AG04449 (cell line): ENCODE measurements at places on chromosomes 7 and 10.

- no peak for DNase-seq
Observed at GRCh38 chr10:132518572-132519381, 18.8 kb upstream of the INPP5A start.

DNA sequence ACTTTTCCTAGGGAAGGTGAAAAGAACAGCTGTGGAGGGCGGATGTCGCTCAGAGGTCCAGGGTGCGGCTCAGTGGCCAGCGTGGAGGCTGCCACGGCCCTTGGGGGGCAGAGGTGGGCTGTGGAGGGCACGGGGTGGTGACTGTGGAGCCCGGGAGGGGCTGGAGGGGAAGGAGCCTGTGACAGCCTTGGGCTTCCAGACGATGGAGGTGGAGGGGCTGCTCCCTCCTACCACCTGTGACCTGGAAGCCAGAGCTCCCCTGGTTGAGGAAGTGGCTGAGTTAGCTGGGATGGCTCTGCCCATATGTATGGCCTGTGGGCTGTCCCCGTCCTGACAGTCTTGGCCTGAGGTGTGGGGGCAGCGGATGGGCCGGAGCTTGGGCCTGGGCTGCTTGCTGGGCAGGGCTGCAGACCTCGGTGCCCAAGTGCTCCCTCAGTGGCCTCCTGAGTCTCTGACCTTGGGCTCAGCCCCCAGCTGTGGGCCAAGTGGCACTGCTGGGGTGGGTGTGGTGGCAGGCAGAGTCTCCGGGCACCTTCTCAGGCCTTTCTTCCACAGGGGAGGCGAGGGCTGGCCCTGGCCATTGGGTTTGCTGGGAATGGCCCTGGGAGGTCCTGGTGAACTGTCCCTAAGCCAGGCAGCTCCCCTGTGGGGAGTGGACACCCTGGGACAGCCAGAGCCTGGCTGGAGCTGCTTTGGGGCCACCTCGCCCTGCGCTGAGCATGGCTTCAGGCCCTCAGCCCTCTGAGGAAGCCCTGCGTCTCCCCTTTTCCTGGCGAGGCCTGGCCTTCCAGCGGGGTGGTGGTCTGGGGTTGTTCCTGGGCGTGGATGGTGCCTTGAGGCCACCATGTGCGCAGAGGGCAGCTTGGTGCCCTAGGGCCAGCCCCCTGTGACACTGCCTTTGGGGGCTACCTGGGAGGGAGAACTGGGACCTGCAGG is 3.9 kb downstream of the BRI3 start:
- no peak for DNase-seq

GRCh38 chr10:80460399-80461207 is 6.5 kb downstream of the TSPAN14 start:
- DNase-seq, result no peak

DNA sequence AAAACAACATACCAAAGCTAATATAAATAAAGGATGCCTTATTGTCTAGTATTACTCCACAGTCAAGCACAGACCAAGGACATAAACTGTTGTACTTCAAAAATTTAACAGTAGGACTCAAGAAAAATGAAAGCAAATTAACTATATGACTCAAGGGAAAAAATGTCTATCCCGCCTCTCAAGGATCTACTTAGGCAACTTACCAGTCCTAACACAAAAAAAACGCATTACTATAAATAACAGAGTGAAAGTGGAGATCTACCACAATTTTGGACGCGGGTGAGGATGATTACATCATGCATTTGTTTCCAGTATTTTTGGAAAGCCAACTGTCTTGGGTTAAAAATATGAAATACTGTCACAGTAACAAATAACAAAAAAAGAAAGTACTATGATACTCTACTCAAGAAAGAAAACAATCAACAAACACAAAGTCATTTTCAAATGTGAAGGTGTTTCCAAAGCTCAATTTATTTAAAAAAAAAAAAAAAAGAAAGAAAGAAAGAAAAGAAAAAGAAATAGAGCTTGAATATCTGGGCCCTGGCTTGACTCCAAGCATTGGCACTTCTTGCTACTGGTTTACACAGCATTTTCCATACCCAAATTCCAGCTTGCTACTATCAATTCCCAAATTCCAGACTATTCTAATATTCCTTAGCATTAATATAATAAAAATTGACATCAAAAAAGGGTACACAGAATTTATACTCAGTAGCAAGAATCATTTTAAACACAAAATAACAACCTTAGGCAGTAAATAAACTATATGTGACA is 99.4 kb downstream of the RSU1 start:
- peak; percentile 21 for DNase-seq

- DNase-seq, result no peak
Observed at GRCh38 chr7:85954961-85955360, 688.7 kb upstream of the GRM3 start.

DNA sequence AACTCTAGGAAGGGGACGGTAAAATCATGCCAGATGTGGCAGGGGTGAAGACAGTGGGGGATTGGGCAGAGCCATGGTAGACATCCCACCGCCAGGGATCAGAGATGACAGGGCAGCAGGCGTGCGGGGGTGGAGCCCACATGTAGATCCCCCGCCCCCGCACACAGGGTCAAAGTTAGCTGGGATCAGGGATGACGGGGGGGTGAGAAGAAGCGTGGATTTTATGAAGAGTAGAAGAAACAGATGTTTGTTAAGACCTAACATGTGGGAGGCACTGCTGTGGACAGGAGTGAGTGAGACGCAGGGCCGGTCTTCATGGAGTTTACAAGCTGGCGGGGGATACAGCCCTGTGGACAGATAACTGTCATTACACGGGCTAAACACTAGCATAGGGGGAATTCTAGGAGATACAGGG is 154.0 kb upstream of the KLF14 start:
- no peak for DNase-seq

DNA sequence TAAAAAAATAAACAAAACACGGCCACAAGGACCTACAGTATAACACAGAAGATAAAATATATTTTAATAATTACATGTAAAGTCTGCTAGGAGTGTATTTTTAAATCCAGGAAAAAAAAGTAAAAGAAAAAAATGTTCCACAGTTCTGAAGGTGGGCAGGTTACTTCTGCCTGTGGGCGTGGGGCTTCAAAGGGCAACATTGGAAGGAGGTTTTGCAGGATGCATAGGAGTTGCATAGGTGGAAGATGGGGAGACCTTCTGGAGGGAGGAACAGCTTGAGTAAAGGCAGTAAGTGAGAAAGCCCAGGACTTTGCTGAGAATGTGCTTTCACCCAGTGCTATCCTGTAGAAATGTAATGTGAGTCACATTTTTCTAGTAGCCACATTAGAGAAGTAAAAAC is 37.5 kb upstream of the PLXNA4 start:
- DNase-seq, result no peak

- no peak for DNase-seq
Observed at GRCh38 chr10:686155-686931, 3.1 kb downstream of the DIP2C start.

GRCh38 chr10:119418362-119418761 is 124.2 kb downstream of the RGS10 start:
- DNase-seq, result no peak

GRCh38 chr7:19351341-19352304 is 206.4 kb upstream of the FERD3L start:
- DNase-seq, result no peak

GRCh38 chr10:69872323-69872722 is 70.6 kb downstream of the COL13A1 start:
- DNase-seq, result no peak

DNA sequence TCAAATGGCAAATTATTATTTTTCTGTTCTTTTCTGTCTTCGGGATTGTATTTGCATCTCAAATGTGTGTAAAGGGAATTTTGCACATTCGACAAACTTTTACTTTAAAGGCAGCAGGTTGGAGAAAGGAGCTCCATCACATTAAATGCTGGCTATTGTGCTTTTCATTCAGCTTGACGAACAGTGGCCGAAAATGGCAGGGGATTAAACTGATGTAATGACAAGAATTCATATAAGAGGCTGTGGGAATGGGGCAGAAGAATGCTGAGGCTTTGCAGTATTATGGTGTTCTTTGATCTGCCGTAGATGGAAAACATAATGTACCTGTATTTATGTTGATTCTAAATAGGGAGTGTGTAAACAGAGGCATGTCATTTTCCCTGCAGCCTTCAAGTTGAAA is 376.0 kb downstream of the LRMDA start:
- no peak for DNase-seq

DNA sequence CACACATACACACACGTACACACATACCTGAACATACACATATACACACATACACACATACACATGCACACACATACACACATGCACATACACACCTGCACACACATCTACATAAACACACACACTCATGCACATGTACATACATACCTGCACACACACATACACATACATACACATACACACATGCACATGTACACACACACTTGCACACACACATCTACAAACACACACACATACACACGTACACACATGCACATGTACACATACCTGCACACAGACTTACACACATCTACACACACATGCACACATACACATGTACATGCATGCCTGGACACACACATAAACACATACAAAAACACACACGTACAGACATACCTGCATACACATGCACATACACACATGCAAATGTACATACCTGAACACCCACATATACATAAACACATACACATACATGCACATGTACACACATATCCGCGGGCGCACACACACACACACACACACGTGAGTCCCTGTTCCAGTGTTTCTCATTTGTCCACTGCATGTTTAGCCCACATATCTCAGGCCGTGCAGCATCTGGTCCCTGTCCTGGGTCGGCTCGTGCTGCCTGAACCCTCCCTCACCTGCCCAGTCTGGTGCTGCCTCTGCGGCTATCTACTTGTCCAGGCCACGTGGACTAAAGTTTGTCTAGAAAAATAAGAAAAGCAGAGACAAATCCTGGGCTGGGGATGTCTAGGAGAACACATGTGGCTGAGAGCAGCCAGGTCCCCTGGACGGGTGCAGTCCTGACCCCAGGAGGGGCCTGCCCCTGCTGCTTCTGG is 238.7 kb downstream of the TCERG1L start:
- DNase-seq, result no peak

DNA sequence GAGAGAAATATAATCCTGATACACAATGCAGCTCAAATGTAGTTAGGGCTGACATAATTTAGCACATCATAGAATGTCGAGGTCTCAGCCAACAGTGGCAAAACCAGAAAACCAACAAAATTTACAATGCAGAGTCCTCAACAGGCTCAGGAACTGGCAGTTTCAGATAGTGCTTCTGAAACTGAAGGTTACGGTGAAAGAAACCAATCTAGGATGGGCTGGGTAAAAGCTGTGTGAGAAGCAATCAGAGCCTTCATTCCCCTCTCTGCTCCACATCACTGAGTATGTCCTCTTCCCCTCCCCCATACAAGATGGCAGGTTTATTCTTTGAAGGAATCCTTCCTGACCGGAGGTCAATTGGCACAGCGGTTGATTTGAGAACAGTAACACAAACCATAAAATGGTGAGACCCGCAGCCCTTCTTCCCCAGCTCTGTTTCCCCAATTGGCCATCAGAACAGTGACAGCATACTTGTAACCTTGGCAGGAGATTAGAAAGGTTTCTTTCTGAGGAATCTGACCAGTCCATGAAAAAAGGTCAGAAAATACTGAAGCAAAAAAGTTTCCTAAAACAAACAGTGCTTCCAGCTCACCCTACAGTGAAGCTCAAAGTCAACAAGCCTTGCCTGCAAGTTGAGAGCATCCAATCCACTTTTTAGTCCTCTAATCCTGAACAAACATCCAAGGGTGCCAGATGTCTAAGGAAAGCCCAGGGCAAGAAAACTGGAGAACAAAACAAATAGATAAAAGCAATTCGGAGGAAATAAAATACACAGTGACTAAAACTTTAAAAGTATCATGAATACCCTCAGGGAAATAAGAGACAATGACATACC is 53.9 kb upstream of the IL6 start:
- no peak for DNase-seq

DNA sequence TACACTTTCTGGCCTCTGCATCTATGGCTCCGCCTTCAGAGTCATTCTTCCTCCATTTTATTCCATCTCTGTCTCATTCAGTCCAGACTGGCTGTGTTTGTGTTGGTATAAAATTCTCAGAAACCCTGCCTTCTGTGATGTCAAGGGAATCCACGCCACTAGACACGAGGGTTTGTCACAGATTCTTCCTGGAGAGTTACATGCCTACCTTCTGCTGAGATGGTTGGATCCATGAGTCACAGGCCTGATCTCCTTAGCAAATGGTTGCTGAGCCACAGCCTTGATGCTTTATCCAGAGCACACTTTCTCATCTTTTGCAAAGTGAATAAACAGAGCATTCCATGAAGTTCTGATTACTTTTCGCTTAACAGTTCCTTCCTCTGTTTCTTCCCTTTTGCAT is 35.9 kb upstream of the TSPAN33 start:
- no peak for DNase-seq

DNA sequence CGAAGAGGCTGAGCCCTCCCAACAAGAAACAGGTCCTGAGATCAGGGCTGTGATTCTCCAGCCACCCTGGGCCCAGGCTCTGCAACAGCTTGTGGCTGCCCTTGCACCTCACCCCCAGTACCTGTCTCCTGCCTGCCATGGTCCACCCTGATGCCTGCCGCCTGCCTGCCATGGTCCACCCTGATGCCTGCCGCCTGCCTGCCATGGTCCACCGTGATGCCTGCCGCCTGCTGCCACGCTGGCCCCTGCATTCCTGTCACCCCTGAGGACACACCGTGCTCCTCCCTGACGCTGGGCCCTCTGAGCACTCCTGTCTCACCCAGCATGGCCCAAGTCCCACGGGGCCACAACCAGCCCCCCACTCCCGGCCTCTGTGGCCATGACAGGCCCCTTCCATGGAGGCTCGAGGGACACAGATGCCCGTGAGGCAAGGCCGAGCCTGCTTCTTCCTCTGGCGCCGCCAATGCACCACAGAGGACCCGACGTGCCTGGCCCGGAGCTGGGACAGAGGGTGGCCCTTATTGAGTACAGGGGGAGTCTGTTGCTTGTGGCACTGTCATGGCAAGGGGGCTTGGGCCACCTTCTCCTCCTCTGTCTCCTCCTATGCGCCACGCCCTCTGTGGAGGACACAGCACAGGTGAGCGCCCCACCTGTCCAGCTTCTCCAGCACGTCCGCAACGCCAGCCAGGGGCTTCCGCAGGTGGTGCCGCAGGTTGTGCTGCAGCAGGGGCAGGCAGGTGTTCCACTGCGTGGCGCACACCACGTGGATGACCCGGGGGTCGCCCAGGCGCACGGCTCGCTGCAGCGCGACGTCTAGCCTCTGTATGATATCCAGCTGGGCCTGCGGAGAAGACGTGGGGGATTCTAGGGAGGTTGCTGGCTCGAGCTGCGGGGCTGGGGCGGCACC is 18.1 kb downstream of the CFAP46 start:
- no peak for DNase-seq

- DNase-seq, result no peak
Observed at GRCh38 chr7:125256446-125256845, 326.8 kb upstream of the POT1 start.

- DNase-seq, result no peak
Observed at GRCh38 chr7:2583798-2584580, 25.2 kb downstream of the IQCE start.

- no peak for DNase-seq
Observed at GRCh38 chr10:30476511-30477155, 42.6 kb downstream of the MAP3K8 start.

GRCh38 chr7:135791543-135792362 is 43.1 kb upstream of the FAM180A start:
- no peak for DNase-seq

GRCh38 chr10:125259651-125260050 is 99.3 kb upstream of the CTBP2 start:
- no peak for DNase-seq

GRCh38 chr7:10767771-10768170 is 205.9 kb upstream of the PHF14 start:
- DNase-seq, result no peak

GRCh38 chr10:17737027-17737965 is 14.7 kb upstream of the TMEM236 start:
- no peak for DNase-seq

GRCh38 chr10:124564881-124565280 is 103.3 kb downstream of the LHPP start:
- DNase-seq, result no peak
